ENCODE measurements at places on chromosomes 12 and 14.

DNA sequence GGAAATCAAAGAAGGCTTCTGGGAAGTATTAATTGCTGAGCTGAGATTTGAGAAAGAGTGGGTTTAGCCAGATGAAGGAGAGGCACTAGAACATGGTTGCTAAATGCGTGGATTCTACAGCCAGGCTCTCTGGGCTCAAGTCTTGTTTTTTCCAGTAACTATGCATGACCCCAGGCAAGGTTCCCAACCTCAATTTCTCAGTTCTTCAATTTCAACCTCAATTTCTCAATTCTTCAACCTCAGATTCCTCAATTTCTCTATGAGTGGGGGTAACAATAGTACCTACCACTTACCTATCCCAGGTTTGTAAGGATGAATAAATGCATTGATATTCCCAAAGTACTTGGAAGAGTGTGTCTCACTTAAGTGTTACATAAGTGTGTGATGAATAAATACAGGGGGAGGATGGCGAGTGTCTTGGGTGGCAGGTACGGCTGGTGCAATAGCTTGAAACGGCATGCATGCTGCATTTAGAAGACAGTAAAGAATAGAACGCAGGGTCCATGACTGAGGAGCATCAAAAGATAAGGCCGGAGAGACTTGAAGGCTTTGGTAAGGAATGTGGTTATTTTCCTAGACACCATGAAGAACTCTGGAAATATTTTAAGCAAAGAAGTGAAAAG lies 149.1 kb upstream of the ATP2B1 start:
- peak; percentile 87 for DNase-seq

DNA sequence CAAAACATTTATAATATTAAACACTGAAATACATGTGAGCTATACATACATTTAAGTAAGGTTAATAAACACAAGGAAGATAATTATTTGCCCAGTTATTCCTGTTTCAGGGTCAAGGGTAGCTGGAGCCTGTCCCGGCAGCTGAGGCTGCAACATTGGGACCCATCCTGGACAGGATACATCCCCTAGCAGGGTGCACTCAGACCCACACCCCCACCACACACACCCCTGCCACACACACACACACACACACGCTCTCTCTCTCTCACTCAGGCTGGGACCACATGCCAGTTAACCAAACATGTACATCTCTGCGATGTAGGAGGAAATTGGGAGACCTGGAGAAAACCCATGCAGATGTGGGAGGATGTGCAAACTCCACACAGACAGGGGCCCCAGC lies 112.6 kb upstream of the TMCC3 start:
- no peak for DNase-seq

DNA sequence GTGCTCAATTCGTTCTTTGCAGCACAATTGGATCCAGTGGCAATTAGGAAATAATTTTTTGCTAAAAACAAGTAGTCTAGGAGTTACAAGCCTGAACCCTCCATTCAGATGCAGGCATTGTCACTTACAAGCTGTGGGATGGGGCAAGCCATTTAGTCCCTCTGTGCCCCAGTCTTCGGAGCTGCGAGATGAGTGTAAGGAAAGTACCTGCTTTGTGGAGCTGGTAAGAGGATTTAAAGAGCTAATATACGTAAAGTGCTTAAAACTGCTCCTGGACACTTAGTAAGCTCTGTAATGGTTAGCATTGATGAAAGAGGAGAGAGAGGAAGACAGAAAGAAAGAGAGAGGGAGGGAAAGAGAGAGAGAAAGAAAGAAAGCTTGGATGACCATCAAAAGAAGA lies 112.5 kb downstream of the LGMN start:
- DNase-seq: no peak

DNA sequence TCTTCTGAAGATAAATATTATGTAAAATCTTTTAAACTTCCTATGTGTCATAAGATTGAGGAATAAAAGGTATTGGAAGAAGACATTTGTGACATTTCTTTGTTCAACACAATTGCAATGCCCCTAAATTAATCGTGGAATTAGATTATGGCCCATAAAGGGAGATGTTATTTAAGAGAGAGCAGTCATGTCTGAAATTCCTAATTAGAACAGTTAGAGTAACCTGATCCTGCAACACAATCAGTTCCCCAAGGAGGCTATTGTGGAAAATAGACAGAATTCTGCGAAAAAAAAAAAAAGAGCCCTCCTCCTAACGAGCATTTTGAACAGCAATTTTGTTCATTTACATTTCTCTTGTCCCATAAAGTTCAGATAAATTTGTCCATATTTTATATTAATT lies 339.5 kb downstream of the PAWR start:
- no peak for DNase-seq

GRCh38 chr12:57623385-57623784 lies 9.6 kb downstream of the B4GALNT1 start:
- DNase-seq: no peak

GRCh38 chr12:121921066-121921465 lies 2.7 kb downstream of the CFAP251 start:
- DNase-seq: peak; percentile 63

GRCh38 chr12:45668641-45669040 lies 60.9 kb upstream of the ARID2 start:
- no peak for DNase-seq

DNA sequence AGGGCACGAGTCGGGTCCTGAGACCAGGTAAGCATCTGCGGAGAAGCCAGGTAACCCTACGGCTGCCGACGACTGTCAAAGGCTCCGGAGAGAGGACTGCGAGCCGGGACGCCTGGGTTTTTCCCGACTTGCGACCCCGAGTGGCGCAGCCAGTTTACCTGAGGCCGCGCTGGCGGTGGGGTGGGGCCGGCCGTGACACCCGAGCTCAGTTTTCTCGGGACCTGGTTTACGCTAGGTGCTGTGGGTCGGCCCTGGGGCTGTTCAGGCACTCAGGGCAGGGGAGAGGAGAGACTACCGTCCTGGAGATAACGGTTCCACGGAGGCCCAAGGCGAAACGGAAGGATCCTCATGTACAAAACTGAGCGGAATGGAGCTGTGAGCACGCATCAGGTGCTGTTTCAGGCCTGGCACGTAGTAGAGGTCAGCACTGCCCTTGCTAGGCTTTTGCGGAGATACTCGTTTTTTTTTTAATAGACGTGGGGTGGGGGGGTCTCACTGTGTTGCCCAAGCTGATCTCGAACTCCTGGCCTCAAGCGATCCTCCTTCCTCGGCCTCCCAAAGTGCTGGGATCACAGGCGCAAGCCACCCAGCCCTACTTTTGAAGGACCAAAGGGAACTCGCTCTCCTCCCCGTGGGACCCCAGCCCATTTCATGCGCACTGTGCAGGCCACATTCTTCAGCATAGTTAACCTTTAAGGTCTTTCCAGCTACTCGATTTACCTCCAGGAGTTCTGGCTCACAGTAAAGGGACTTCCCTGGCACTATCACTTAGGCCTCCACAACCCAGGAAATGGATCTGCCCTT lies 471 bp downstream of the MTRFR start:
- DNase-seq: no peak

- DNase-seq: peak; percentile 11
Measured at GRCh38 chr14:64841121-64841651, 38.5 kb downstream of the SPTB start.

DNA sequence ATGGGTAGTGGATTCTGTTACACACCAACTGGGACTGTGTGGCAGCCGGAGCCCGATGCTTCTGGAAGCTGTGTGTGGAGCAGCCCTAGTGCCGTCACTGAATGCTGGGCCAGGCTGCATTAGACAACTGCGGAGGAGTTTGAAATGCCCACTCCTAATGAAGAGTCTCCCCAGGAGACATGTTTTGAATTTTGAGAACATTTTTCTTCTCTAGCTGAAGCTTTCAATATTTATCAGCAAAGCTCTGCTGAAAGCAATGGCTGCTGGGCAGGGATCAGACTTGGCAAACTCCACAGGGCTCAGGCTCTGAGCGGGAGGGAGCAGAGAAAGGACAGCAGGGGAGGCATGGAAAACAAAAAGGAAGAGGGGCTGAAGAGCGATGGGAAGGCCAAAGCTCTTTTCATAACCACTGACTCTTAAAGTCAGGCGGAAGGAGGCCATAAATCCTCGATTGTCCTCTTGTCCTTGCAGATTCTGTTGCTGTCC lies 189.1 kb downstream of the MON2 start:
- DNase-seq: no peak

GRCh38 chr14:59333235-59333634 lies 131.9 kb downstream of the GPR135 start:
- DNase-seq: no peak

DNA sequence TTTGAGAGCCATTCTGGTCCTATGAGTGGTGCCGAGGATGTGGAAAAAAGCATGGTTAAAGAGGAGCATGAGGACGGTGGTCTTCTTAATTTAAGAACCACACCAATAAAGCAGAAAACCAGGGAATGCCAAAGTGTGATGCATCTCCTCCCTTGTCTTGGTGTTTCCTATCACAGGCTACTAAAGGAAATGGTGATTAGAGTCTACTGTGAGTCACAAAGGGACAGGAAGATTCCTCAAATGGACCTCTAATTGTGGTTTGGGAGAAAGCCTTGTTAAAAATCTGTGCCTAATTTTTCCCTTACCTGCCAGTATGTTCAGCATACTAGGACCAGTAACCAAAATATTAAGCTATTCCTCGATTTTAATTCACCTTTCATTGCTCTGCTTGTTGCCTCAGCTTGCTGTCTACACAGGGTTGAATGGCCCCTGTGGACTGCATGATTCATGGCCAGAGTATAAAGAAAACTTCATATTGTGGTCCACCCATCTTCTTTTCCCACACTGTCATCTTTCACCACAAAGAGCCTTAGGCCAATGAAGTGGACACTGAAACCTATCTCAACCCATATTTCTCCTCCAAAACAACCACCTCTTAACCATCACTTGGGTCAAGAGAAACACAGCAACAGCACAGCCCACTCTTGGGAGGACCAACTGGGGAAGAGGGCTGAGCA lies 38.8 kb downstream of the DIO2 start:
- DNase-seq: no peak

All from MV-4-11 (cell line).